ENCODE measurements at places on chromosomes 4 and X.

- H3K27me3 ChIP-seq: no peaks in the 10 kb centered on the region
- H3K27ac ChIP-seq: no peak overlapping the region
- H3K36me3 ChIP-seq: no peaks in the 10 kb centered on the region
- H3K4me3 ChIP-seq: no peak overlapping the region
- no peak for DNase-seq
Measured at GRCh38 chr4:78369679-78370078, 181.9 kb upstream of the ANXA3 start.

DNA sequence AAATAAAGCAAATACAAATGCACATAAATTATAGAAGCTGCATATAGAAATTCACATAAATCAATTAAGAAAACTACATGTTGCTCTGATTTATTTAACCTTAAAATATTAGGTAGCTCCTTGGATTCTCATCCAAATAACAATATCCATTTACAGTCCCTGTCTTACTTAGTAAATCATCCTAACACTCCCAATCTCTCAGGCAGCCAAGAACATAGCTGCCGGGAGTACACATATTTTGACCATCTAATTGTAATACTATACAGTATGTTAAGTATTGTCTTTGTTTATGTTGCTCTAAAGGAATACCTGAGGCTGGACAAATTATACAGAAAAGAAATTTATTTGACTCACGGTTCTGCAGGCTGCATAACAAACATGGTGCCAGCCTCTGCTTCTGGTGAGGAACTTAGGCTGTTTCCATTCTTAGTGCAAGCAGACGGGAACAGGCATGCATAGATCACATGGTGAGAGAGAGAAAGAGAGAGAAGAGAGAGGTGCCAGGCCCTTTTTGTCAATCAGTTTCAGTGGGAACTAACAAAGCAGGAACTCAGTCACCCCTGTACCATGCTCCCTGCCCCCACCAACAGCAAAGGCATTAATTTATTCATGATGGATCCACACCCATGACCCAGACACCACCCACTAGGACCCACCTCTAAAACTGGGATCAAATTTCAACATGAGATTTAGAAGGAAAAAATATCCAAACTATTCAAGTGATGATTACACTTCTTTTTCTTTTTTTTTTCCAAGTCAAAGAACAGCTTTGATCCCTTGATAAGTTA is 614.8 kb upstream of the TECRL start:
- no peaks in the 10 kb centered on the region for H3K27me3 ChIP-seq
- no peak overlapping the region for H3K27ac ChIP-seq
- H3K4me1 ChIP-seq: no peaks in the 10 kb centered on the region
- DNase-seq: no peak

DNA sequence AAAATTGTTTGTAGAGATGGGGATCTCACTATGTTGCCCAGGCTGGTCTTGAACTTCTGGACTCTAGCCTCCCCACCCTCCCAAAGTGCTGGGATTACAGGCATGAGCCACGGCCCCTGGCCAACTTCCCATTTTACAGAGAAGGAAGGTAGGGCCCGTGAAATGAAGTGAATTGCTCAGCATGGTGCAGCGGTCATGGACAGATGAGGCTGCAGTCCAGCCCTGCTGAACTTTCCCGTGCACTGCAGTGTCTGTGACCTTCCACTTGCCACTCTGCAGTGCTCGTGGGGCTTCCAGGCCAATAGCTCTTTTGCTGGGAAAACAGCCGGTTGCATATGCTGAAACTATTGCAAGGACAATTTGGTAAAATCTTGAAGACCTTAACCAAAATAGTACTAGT is 454.4 kb upstream of the FAT1 start:
- H3K4me1 ChIP-seq: no peaks in the 10 kb centered on the region
- H3K36me3 ChIP-seq: no peaks in the 10 kb centered on the region
- no peak overlapping the region for H3K27ac ChIP-seq

DNA sequence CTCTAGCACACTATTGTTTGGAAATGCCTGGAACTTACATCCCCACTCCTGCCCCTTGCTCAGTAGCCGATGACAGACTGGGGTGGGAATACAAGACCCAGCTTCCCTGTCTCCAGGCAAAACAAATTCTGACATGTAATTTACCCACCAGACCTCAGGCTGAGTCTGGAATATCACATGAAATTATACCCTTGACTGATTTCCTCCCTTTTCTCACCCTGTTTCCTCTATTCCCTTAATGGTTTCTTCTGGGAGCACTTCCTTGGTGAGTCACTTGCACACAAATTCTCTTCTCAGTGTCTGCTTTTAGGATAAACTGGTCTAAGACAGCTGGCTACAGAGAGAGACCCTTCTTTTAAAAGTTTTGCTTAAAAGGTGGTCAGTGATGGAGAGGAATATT is 65.8 kb upstream of the DIPK2B start:
- no peaks in the 10 kb centered on the region for H3K36me3 ChIP-seq
- H3K27ac ChIP-seq: no peak overlapping the region
- no peak for DNase-seq

DNA sequence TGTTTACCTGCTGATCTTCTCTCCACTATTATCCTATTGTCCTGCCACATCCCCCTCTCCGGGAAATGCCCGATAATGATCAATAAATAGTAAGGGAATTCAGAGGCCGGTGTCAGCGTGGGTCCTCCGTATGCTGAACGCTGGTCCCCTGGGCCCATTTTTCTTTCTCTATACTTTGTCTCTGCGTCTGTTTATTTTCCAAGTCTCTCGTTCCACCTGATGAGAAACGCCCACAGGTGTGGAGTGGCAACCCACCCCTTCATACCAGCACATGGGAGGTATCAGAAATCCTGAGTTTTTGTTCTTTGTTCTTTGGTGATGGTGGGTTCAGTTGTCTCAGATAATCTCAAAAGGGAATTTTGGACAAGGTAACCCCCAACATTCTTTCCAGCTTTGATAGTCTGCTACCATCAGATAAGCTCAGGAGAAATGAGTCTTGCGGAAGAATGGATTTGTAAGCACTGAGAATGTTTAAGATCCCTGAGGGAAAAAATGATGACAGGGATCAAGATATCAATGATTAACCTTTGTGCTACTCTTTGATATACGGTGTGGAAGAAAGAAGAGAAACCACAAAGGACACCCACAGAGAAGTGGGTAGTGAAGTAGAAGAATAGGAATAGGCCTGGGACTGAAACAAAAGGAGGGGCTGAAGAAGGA is 117.9 kb downstream of the CEP44 start:
- H3K27ac ChIP-seq: no peak overlapping the region
- no peaks in the 10 kb centered on the region for H3K4me1 ChIP-seq
- no peaks in the 10 kb centered on the region for H3K27me3 ChIP-seq
- no peak for DNase-seq

DNA sequence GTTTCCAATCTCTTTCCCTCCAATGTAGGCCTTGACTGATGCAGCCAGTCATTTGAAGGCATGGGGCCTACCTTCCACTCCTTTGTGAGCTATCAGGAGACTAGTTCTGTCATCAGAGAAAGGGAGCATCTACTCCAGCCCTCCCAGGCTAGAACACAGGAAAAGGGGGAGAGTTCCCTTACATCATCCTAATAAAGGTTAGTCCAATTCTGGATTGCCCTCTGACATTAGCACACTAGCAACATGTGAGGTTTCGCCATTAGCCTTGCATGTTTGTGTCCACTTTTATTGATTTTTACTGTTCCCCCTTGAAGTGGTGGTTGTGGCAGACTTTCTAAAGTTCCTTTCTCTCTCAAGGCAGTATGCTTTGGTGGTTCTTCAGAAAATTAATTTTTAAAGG is 67.3 kb downstream of the ZFX start:
- no peaks in the 10 kb centered on the region for H3K4me1 ChIP-seq
- H3K27me3 ChIP-seq: no peaks in the 10 kb centered on the region
- H3K4me3 ChIP-seq: no peak overlapping the region
- H3K36me3 ChIP-seq: no peaks in the 10 kb centered on the region
- no peak for DNase-seq

- no peaks in the 10 kb centered on the region for H3K36me3 ChIP-seq
- no peaks in the 10 kb centered on the region for H3K4me1 ChIP-seq
- no peak overlapping the region for H3K4me3 ChIP-seq
- H3K27ac ChIP-seq: no peak overlapping the region
Measured at GRCh38 chrX:127404161-127404560, 584.6 kb downstream of the PRR32 start.

- no peak overlapping the region for H3K27ac ChIP-seq
- peaks cover 33% of the 10 kb centered on the region for H3K36me3 ChIP-seq
- no peaks in the 10 kb centered on the region for H3K27me3 ChIP-seq
- H3K4me1 ChIP-seq: peaks cover under 1% of the 10 kb centered on the region
Measured at GRCh38 chr4:1337376-1337831, 9.6 kb upstream of the UVSSA start.

GRCh38 chr4:62377245-62377644 is 1177.1 kb downstream of the ADGRL3 start:
- DNase-seq: no peak
- no peak overlapping the region for H3K4me3 ChIP-seq
- H3K27me3 ChIP-seq: no peaks in the 10 kb centered on the region

GRCh38 chr4:101022151-101023024 is 324.9 kb downstream of the PPP3CA start:
- H3K27me3 ChIP-seq: no peaks in the 10 kb centered on the region
- H3K36me3 ChIP-seq: no peaks in the 10 kb centered on the region
- H3K4me1 ChIP-seq: peaks cover 14% of the 10 kb centered on the region
- DNase-seq: no peak
- no peak overlapping the region for H3K27ac ChIP-seq

DNA sequence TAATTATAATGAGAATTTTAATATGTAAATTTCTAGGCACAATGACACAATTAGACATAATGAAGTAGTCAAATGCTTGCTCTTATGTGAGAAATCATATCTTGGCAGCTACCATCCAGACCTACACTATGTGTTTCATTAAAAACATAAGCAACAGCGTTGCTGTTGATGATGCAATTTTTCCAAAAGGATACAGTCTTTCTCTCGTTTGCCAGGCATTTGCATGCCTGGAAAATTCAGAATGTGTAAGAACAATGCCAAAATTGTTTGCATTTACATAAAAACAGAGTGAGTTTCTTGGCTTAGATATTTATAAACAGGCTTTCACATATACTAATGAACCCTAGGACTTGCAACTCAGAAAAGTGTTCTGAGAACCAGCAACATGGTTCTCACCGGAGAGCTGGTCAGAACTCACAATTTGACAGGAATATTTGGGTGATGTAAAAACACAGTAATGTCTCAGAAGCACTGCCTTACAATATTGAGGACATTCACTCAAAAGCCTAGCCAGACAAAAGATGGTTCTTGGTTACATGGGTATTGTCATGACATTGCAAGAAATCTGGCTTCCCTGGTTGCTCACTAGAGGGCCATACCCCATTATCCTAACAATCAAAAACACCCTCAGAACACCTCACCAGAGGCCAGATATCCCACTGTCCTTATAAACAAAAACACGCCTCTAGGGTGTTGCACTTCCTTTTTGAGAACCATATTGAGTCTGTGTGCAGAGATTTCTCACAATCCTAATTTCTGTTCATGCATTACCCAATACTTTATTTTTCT is 1029.0 kb upstream of the AGA start:
- H3K27me3 ChIP-seq: no peaks in the 10 kb centered on the region
- no peak overlapping the region for H3K4me3 ChIP-seq
- H3K27ac ChIP-seq: no peak overlapping the region

- no peaks in the 10 kb centered on the region for H3K36me3 ChIP-seq
- no peak overlapping the region for H3K4me3 ChIP-seq
- H3K27me3 ChIP-seq: no peaks in the 10 kb centered on the region
Measured at GRCh38 chr4:33013282-33013681, 2293.1 kb downstream of the PCDH7 start.
